Aorta (tissue), 5 donors: ENCODE measurements at places on chromosomes 5 and 9. TPM values are rescaled to one million over a fixed set of nuclear protein-coding genes. Genes with fewer than 3 reads are reported as not detected.

Gene MTAP
- total RNA-seq, result 41.1 TPM

Gene SLC26A2
- 16.1 TPM for total RNA-seq

Gene ITK
- total RNA-seq, result 4.8 TPM

Gene HNRNPH1
- 523 TPM for total RNA-seq

Gene CARTPT
- total RNA-seq, result not detected

Gene IL3
- total RNA-seq, result not detected

Gene SPATA31E1
- not detected for total RNA-seq

Gene TMEM174
- total RNA-seq, result not detected

Gene BSPRY
- 0.48 TPM for total RNA-seq

Gene SLC25A2
- total RNA-seq, result 0.69 TPM

Gene SOHLH1
- total RNA-seq, result not detected

Gene SPINK13
- not detected for total RNA-seq

Gene TEK
- total RNA-seq, result 26.0 TPM

Gene F2RL2
- 0.51 TPM for total RNA-seq

Gene SLC4A9
- total RNA-seq, result not detected

Gene ALDH7A1
- total RNA-seq, result 25.3 TPM

Gene WDR55
- 21.3 TPM for total RNA-seq

Gene RELL2
- total RNA-seq, result 1.9 TPM

Gene ZNF782
- 6.7 TPM for total RNA-seq

Gene NXNL2
- 2.2 TPM for total RNA-seq

Gene STPG3
- total RNA-seq, result not detected

Gene VCAN
- 849 TPM for total RNA-seq

Gene GABRB2
- total RNA-seq, result 0.54 TPM

Gene CNTNAP3B
- 16.3 TPM for total RNA-seq

Gene MIER3
- 27.2 TPM for total RNA-seq

Gene GRPEL2
- total RNA-seq, result 12.9 TPM

Gene IFNK
- total RNA-seq, result not detected

Gene LURAP1L
- 18.6 TPM for total RNA-seq

Gene CCNO
- total RNA-seq, result 0.54 TPM

Gene ARRDC1
- total RNA-seq, result 20.6 TPM

Gene ADCY2
- total RNA-seq, result 7.1 TPM

Gene PDGFRB
- 217 TPM for total RNA-seq

Gene UGT3A1
- not detected for total RNA-seq

Gene NAIP
- total RNA-seq, result 33.7 TPM

Gene RXRA
- total RNA-seq, result 67.8 TPM

Gene ARID3C
- total RNA-seq, result not detected

Gene CDKN2B-AS1
- total RNA-seq, result 1.2 TPM

Gene MLANA
- not detected for total RNA-seq

Gene RNF180
- 44.5 TPM for total RNA-seq

Gene EQTN
- 0.58 TPM for total RNA-seq

Gene ARL14EPL
- total RNA-seq, result not detected

Gene SLC36A3
- total RNA-seq, result not detected

Gene DDX4
- not detected for total RNA-seq

Gene ANXA6
- total RNA-seq, result 277 TPM

Gene SLC22A5
- total RNA-seq, result 14.4 TPM
